Activated CD4-positive, alpha-beta T cell treated with anti-CD3 and anti-CD28 coated beads for 1 hour (primary cell): ENCODE measurements at places on chromosomes 16 and 17.

- peak; percentile 63 for DNase-seq
Observed at GRCh38 chr16:3152277-3152990, 17.6 kb downstream of the ZNF213 start.

DNA sequence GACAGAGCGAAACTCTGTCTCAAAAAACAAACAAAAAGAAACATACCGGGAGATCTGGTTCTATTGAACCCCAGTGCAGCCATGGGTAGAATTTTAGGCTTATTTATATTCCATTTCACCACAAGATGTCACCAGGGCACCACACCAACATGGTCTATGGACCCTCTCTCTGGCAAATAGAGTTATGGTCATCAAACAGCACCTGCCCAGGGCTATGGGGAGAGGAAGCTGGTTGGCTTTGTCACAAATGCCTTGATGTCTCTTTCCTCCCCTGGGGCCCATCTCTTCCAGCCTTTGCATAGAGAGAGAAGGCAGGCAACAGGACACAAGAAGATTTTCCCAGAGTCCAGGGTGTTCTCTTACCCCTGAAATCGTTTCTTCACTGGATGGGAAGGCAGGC is 128.4 kb downstream of the WWOX start:
- DNase-seq: no peak

DNA sequence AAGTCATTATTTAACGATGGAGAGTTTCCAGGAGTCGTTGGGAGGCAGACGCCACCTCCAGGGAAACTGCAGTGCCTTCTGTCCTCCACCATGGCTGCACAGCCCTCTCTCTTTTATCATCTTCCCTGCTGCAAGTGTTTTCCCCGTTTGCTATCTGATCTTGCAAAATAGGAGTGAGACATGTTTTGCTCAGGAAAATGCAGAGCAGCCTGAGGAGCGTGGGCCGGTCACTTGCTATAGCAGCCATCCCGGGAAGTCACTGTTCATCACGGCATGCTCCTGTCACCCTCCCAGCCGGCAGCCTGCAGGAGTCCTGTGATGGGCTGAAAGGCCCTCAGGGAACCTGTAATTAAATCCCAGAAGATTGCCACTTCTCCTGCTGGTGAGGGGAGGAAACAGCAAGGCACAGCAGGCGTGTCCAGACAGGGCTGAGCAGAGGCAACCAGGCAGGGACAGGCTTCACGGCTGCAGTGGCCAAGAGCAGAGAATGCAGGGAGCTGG is 143.1 kb downstream of the GSG1L start:
- no peak for DNase-seq

DNA sequence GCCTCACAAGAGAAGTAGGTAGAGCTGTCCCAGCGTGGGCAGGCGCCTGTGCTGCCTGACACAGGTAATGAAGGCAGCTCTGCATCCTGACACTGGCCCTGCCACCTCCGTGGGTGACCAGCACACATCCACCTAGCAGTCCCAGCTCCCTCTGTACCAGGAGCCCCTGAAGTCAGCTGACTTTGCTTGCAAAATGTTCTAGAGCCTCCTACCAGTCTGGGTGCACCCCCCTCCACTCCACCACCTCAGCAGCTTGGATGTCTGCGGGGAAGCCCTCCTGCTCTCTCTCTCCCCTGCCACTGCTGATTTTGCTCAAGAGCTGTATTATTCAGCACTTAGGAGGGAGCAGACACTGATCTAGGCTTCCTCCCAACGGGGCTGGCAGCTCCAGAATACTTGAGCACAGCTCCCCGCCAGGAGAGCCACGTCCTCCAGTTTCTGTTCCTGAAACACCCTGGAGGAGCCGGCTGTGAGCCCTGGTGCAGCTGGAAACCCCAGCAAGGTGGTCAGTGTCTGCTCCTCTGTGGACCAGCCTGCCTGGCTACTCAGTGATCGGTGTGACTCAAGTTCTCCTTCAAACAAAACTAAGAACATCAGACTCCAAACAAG is 1.0 kb downstream of the RNF166 start:
- DNase-seq: no peak

GRCh38 chr17:80424878-80425765 is 10.2 kb downstream of the ENDOV start:
- no peak for DNase-seq

DNA sequence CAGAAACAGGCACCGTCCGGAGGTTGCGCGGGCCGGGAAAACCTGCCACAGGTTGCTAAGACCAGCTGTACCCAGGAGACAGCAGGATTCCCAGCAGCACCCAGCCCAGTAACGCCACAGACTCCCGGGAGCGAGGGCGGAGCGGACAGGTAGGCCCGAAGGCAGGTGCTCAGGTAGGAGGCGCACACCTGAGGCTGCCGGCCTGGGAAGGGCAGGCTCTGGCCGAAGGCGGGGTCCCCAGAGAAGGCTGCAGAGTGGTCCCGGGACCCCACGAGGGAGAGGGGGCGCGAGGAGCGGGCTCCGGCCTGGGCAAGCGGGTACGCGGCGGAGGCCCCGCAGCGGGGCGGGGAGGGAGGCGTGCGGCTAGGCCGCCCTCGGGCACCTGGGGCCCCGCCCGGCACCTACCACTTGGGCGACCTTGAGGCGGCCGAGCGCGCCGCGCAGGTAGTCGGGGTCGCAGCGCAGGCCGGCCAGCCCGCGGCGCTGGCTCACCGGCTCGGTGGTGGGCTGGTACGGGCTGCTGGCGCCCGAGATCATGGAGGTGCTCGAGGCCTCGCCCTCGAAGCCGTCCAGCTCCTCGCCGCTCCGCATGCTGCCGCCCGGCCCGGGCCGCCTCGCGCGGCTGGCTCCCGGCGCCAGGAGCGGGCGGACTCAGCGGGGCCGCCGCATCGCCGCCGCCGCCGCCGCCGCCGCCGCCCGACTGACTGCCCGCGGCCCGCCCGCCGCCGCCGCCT is 441 bp downstream of the CMTM4 start:
- peak; percentile 8 for DNase-seq

DNA sequence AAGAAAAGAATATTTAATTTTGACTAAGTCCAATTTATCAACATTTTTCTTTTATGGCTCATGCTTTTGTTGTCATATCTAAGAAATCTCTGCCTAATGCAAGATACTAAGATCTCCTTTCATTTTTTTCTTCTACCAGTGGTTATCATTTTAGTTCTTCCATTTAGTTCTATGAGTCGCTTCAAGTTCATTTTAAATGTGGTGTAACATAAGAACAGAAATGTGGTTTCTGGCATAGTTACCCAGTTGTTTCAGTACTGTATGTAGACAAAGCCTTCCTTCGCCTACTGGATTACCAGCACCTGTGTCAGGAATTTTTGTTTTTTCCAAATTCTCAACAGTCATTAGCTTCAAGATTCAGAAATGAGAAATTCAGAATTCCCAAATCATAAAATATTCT is 175.7 kb downstream of the PARN start:
- DNase-seq: no peak

GRCh38 chr17:19260958-19261357 is 23.8 kb downstream of the EPN2 start:
- no peak for DNase-seq

GRCh38 chr17:77441130-77441920 is 300.6 kb downstream of the SEC14L1 start:
- DNase-seq: peak; percentile 56

DNA sequence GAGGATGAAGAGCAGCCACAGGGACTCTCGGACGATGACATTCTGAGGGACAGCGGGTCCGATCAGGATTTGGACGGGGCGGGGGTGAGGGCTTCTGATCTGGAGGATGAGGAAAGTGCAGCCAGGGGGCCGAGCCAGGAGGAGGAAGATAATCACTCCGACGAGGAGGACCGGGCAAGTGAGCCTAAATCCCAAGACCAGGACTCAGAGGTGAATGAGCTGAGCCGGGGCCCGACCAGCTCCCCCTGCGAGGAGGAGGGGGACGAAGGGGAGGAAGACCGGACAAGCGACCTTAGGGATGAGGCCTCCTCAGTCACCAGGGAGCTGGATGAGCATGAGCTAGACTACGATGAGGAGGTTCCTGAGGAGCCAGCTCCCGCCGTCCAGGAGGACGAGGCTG is 7.0 kb downstream of the ZC3H18 start:
- DNase-seq: no peak
